T-helper 2 cell (primary cell): ENCODE measurements at places on chromosomes 3 and 15.

DNA sequence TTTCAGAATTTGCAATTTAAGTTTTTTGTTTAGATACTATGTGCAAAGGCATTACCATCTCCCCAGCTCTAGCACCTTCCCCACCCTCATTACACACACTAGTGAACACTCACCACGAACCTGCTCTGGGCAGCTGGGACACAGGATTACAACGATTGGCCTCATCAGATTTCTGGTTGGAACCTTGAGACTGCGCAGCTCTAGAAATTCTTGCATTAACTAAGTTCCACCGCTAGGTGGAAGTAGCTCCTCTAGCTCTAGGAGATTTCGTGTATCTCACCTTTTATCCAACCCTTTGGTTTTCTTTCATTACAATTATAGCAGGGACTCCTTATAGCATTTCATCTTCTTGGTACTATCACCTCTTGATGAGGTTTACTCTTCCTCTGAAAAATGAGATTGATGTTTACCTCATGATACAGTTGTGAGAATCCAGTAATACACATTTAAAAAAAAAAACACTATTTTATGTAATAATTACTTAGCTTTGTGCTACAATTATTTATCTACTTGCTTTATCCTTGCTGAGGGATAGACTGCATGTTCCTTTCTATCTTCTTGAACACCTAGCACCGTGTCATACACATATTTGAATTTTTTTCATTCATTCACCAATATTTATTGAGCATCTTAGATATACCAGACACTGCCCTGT, 28.7 kb upstream of the PLOD2 start:
- DNase-seq, result peak; percentile 34

- no peak for DNase-seq
Observed at GRCh38 chr15:92161039-92161670, 232.5 kb upstream of the ST8SIA2 start.

GRCh38 chr3:46825450-46825849, 37.8 kb downstream of the MYL3 start:
- DNase-seq, result no peak

GRCh38 chr3:126961191-126961790, 21.6 kb upstream of the PLXNA1 start:
- DNase-seq, result no peak

- no peak for DNase-seq
Observed at GRCh38 chr3:12999147-13000140, 73.8 kb downstream of the IQSEC1 start.

DNA sequence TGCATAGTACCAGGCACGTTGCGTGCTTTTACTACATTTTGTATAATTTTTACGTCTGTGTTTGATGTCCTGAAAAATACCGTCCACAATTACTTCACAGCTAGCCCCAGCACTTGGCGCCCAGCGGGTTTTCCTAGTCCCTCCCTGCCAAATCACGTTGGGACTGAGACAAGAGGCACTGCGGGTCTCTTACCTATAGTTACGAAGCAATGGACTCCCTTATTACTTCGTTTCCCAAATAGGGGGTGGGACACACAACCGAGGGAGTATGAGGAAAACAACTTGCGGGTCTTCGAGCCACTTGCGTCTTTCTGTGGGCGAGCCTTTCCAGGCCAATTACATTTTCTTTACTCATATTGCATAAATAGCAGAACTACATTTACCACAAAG, 620 bp upstream of the CMSS1 start:
- DNase-seq, result no peak

GRCh38 chr3:66441692-66442091, 59.1 kb downstream of the LRIG1 start:
- DNase-seq, result no peak

GRCh38 chr3:44093531-44093930, 148.2 kb upstream of the TOPAZ1 start:
- no peak for DNase-seq

GRCh38 chr15:58748852-58749531, 515 bp downstream of the ADAM10 start:
- DNase-seq, result peak; percentile 11

DNA sequence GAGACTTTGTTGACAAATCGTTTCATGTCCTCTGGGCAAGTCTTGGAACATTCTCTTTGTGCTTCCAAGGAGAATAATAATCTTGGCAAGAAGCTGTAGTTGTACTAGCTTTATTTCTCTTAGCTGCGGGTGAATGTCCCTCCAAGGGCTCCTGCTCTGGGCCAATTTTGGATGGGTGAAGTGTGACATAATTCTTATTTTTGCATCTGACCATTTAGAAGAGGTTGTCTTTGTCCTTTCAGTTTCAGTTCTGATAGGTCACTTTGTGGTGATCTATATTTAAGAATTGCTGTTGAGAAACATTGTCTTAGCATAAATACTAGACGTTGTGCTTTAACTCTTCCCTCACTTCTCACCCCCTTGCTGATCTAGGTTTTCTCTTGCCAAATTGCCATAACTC, 164.8 kb upstream of the RORA start:
- no peak for DNase-seq

GRCh38 chr3:146899171-146899570, 294.0 kb upstream of the PLSCR5 start:
- DNase-seq, result no peak

DNA sequence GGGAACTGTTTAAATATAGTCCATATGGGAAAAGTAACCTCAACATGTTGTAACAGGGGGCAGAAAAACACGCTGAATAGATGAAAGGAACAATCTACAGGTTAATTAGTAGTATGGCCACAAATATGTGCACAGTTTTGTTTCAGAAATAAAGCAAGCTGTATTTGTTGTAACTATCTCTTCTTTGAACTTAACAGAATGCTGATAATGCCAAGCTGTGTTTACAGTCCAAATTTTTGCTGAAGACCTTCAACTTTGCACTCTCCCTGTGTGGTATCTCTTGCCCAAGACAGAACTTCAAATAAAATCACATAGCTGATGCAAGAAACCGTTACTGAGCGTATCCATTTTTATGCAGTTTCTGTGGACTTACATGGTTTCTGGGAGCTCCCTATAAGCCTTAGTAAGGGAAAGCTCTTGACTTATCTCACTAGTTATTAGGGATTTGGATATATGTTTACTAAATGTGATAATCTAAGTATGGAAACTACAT, 425.4 kb upstream of the TPRG1 start:
- DNase-seq, result no peak

DNA sequence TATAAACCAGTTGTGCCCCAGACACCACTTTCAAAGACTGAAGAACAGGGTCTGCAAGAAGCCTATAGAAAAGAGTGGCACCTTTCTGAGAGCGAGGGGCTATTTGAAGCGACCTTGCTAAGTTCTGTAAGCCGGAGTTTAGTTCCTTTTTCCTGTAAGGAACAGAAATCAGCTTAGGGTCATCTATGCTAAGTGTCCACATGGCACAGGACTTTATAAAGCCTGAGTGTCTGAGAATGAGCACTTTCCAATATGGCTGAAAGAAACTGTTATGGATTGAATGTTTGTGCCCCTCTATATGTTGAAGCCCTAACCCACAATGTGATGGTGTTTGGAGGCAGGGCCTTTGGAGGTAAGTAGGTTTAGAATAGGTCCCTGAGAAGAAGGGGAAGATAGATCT, 4.0 kb upstream of the A4GNT start:
- no peak for DNase-seq

DNA sequence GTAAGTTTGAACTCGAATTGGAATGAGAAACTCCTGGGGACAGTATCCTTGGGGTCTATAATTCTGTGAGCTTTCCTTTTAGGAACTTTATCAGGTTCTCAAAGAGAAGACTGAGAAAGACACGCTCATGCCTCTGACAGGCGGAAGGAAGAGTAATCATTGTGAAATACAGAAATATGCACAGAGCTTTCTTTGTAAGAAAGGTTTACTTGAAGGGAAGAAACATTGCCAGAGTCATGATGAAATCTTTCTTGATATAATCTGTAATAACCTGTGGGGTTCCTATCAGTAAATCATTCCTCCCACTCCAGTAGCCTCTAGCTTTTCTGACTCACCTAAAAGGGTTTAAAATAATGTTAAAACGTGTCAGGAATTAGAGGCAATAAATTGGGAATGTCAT, 83.6 kb upstream of the CCDC39 start:
- no peak for DNase-seq

GRCh38 chr3:195104340-195104739, 166.6 kb downstream of the XXYLT1 start:
- DNase-seq, result no peak

GRCh38 chr3:129000742-129001100, 383 bp upstream of the EFCC1 start:
- DNase-seq, result no peak

DNA sequence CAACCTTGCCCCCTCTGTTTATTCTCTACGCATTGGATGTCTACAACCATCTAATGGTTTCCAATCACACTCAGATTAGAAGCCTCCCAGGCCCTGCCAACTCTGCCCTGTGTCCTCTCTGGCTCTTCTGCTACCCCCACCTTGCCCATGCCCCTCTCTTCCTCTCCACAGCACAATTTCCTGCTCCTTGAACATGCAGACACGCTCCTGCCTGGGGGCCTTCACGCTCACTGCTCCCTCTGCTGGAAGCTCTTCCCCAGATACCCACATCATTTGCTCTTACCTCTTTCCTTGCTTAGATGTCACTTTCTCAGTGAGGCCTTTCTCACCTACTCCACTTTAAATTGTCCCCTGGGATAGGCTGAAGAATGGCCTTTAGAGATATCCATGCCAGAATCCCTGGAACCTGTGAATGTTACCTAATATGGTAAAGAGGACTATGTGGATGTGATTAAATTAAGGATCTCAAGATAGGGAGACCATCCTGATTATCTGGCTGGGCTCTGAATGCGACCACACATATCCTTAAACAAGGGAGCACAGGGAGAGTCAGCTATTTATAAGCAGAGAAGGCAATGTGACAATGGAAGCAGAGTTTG, 9.9 kb downstream of the KY start:
- no peak for DNase-seq

- no peak for DNase-seq
Observed at GRCh38 chr3:81393251-81393650, 368.2 kb downstream of the GBE1 start.

DNA sequence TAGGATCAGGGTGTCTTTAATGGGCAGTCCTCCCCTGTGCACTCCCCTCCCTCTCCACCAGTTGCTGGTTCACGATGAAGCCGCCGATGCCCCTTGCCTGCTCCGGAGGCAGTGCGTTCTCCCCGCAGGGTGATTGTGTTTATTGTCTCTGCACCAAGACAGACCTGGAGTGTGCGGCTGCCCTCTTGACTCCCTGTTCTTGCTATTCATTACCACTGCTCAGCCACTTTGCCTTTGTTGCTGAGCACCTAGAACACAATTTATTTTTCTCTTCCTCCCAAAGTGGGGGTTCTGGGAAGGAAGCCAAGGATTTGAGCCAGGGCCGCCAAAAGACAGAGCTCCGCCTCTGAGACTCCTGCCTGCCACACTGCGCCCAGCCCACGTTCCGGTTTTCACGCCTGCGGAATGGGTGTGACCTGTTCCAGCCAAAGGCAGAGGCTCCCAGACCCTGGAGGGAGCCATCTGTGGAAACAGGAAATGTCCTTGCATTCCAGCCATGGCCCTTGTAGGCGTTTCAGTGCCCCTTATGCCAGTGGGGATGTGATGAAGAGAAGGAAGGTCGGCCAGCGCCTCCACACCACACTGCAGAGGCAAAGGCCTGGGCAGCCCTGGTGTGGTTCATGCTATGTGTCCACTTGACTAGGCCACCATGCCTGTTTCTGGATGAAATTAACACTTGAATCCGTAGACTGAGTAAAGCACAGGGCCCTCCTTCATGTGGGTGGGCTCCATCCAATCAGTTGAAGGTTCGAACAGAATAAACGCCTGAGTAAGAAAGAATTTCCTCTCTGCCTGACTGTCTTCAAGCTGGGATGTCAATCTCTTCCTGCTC, 85.8 kb downstream of the HMG20A start:
- DNase-seq, result no peak

DNA sequence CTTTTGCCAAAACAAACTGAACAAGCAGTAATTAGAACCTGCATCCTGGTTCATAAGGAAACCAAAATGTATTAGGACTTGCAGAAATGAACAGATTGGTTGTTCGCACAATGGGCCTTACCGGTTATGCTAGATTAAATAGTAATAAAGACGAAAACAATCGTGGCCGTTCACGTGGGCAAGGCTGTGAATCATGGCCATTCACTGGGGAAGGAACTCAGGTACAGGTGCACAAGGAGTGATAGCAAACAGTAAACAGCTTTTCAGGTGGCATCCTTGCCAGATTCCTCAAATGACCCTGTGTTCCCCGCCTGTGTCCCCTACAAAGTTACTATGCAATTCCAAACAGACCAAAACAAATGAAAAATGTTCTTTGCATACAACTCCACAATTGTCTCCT, 8.2 kb downstream of the LRIG1 start:
- no peak for DNase-seq

DNA sequence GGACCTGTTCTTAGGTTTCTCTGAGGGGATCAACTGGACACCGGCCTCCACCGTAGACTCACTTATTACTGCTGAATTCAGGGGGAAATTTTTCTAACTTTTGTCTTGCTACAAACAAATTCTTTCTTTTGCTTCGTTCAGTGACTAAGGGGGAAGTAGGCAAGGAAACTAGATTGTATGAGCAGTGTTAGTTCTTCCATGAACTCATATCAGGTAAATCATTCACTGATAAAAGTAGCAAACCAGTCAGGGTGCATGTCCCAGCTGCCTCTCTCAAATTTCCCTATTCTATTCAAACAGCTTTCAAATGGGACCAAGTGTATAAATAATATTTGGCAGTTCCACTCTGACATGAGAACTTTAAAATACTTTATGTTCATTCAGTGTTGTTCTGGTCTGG, 7.3 kb upstream of the CCDC13 start:
- no peak for DNase-seq
